B cell (primary cell): ENCODE measurements at places on chromosomes 16 and 17. TPM values are rescaled to one million over a fixed set of nuclear protein-coding genes. Genes with fewer than 3 reads are reported as not detected.

The HASPIN gene
- 2.4 and 3.1 TPM in 2 replicates for total RNA-seq

The HOXB5 gene
- total RNA-seq, result not detected in 2 replicates

The CHST5 gene
- 0.56 and 0.99 TPM in 2 replicates for total RNA-seq

The CHD9NB gene
- not detected in 2 replicates for total RNA-seq
